Uterus (tissue), 4 donors: ENCODE measurements at places on chromosomes 16 and 17. TPM values are rescaled to one million over a fixed set of nuclear protein-coding genes. Genes with fewer than 3 reads are reported as not detected.
A peak's percentile ranks its signal among the peaks of the same experiment; 100 is the strongest.

SLC5A11 gene
- total RNA-seq = not detected

IGF2BP1 gene
- total RNA-seq = 1.8 TPM

PDILT gene
- total RNA-seq = not detected

IQCK gene
- total RNA-seq = 24.1 TPM

SLC52A1 gene
- not detected for total RNA-seq

CARD14 gene
- total RNA-seq = 0.43 TPM

SLC38A8 gene
- not detected for total RNA-seq

CASKIN2 gene
- total RNA-seq = 7.4 TPM

NLRC3 gene
- 0.85 TPM for total RNA-seq

CCL1 gene
- total RNA-seq = not detected

- DNase-seq = no peak
Observed at GRCh38 chr17:41415411-41415810, 9.0 kb downstream of the KRT37 start.

DNA sequence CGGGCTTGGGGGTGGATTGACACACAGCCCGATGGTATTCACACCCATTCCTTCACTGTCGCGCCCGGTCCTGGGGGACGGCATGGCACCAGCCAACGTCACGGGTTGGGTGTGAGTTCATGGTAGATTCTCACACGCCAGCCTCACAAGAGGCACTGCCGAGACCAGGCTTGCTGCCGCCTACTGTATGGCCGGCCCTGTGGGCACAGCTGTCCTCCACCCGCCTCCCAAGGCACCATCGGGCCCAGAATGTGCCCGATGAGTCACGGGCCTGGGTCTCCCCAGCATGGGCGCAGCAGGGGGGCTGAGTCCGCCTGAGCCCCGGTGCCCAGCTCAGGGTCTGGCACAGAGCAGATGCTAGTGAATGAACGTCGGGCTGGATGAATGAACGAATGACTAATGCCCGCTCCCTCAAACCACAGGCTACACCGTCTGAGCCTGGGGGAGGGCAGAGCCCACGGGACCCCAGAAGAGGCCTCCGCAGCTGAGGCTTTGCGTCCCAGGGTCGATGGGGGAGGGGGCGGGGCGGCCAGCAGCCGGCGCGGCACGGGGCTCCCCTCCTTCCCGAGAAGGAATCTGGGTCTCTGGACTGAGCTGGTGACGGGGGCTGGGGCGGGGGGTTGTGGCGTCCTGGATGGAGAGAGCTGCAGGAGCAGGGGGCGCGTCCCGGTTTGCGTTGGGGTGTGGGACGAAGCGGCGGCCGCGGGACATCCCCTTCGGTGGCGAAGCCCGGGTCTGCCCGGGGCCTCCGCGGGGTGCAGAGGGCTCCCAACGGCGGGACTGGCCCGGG, 829 bp downstream of the PITPNM3 start:
- no peak for DNase-seq

- DNase-seq = no peak
Observed at GRCh38 chr16:23962001-23962400, 126.2 kb downstream of the PRKCB start.

DNA sequence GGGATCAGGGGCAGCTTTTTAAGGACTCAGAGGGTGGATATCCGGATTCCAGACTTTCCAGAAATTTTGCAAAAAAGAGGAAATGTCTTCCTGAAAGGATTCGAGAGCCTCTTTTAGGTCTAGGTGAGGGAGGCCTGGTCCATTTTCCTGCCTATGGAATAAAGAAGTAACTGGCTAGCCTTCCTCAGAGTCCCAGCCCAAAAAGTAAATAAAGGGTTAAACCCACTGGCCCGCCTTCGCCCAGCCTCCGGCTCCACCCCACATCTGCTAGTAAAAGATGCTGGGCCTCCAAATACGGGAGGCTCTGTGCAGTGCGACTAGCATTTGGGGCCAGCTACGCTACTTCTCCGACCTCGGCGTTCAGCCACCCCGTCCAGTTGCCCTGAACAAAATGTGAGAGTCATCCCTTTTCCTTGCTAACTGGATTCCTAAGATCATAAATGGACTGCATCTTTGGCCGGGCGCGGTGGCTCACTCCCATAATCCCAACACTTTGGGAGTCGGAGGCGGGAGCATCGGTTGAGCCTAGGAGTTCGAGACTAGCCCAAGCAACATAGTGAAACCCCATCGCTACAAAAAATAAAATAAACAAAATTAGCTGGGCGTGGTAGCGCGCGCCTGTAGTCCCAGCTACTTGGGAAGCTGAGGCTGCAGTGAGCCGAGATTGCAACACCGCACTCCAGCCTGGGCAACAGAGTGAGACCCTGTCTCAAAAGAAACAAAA, 824 bp upstream of the MPP2 start:
- peak; percentile 80 for DNase-seq

DNA sequence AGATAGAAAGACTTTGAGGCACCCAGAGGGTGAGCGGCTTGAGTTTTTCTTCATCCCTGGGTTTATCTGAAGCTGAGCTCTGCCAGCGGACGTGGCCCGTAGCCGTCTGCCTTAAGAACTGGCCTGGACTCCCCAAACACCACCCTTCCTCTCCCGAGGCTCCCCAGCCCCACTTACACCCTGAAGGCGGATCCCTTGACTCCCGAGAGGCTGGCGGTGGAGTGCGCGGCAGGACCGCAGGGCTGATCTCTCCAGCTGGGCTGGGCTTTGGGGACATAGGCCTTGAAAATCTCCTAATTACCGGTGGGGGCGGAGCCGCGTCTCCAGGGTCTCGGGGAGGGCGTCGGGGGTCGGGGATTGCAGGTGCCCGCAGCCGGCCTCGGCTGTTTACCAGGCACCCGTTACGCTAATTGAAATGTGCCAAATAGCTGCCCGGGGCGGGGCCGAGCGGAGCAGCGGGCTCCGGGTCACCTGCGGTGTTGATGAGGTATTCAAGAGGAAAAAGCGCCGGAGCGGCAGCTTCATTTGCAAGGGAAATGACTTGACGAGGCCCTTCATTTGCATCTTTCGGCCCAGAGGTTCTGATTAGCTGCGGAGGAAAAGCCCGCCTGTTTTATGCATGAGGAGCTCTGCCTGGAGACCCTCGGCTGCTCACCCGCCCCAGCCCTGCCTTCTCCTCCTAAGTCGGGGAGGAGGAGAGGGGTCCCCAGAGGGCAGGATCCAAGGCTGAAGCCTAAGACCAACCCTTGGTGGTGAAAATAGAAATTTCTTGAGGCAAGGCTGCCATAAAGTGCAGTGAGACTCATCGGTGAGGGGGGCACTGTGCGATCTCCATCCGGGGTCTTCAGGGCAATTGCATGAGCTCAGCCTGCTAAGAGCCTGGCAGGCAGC, 100.7 kb downstream of the MGAT5B start:
- no peak for DNase-seq

DNA sequence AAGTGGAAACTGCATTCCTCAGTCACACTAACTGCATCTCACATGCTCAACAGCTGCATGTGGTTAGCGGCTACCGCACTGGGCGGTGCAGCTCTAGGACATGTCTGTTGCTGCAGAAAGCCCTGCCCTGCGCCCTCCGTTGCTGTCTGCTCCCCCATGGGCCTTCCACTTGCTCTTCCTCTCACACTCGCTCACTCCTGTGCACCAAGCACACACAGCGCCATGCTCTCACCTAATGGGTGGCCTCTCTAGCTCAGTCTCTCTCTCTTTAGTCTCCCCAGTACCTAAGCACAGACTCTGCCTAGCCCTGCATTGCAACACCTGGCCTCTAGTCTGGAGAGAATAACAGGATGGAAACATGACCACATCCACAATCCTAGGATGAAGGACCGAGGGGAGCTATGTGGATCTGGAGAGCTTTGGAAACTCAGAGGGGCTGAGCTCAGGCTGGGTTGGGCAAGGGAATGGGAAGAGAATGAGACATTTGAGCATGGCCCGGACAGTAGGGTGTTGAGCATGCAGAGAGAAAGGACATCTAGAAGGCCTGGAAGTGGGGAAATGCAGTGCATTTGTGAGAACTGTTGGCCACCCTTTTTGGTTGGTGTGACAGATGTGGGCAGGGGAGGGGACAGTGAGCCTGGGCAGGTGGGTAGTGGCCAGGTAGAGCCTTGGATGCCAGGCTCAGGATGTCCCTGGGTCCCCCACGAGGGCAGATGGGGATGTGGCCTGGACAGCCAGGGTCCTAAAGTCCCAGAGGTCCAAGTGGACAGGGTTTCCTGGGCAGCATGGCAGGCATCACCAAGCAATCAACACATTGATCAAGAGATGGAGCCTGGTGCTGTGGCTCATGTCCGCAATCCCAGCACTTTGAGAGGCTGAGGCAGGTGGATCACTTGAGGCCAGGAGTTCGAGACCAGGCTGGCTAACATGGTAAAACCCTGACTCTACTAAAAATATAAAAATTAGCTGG, 16.1 kb downstream of the SGCA start:
- no peak for DNase-seq

GRCh38 chr17:1002771-1003555, 6.0 kb downstream of the TIMM22 start:
- DNase-seq = no peak

DNA sequence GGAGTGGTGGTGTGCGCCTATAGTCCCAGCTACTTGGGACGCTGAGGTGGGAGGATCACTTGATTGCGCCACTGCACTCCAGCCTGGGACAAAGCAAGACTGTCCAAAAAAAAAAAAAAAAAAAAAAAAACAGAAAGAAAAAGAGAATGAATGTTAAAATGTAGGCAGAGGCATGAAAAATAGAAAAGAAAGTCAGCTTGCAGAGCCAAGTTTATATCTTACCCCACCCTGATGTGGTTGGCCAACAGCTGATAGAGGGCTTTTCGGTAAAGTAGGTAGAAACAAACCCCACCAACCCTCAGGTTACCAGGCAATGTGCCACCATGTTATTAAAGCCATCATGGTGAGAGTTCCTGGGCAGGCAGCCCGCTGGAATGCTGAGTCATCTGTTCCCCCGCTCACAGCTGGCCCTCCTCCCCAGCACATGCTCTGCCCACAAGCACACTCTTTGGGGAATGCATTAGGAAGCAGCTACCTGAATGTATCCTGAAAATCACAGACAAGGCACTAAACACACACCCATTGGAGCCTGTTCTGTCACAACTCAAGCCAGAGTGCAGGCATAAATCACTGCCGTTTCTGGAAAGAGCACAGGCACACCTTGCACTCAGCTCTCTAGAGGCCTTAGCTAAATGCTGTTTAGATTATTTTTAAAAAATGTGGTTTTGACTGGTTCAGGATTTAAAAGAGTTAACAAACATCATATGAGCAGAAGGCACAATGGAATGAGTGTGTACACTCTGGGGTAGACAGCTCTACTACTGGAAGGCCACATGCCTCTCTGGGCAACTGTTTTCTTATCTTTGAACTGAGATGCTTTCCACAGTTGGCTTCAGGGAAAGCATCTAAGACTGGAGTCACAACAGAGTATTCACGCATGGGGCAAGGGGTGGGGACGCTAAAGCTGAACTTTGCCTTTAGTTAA, 128.5 kb downstream of the PARN start:
- peak; percentile 91 for DNase-seq

GRCh38 chr16:28991687-28992086, 6.8 kb downstream of the LAT start:
- no peak for DNase-seq

DNA sequence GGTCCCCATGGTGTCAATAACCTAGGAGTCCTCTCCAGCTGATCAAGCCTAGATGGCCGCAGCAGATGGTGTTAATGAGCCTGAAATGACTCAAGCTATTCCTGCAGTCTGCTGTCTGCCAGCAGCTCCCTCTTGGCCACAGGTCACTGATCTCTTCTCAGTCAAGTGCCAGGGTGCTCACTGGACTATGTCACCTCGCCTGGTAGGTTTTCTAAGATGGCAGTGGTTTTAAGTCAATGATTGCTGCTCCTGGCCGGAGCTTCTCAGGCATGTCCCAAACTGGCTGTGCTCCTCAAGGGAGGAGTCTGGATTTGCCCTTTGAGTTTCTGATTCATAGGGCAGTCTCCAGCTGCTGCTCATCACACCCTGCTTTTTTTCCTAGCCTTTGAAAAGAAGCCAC, 58.6 kb upstream of the SHISA6 start:
- DNase-seq = no peak

DNA sequence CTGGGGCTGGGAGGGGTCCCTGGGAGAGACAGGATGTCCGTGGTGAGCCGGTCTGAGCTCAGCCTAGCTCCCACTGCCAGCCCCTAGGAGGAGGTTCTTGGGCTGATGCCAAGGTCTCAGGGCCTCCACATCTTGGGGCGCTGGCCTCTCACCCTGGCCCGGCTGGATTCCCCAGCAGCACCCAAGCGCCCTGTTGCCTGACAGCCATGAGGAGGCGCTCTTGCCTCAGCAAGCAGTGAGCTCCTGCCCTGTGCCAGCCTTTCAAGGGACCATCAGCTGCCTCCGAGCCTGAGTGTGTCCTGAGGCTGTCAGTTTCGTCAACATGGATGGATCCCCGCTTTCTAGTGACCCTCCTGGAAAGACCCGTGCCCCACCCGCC, 234.9 kb upstream of the CIBAR2 start:
- no peak for DNase-seq

- peak; percentile 89 for DNase-seq
Observed at GRCh38 chr17:45147581-45148182, 593 bp upstream of the HEXIM1 start.

- no peak for DNase-seq
Observed at GRCh38 chr16:85335584-85336491, 223.6 kb upstream of the CIBAR2 start.

DNA sequence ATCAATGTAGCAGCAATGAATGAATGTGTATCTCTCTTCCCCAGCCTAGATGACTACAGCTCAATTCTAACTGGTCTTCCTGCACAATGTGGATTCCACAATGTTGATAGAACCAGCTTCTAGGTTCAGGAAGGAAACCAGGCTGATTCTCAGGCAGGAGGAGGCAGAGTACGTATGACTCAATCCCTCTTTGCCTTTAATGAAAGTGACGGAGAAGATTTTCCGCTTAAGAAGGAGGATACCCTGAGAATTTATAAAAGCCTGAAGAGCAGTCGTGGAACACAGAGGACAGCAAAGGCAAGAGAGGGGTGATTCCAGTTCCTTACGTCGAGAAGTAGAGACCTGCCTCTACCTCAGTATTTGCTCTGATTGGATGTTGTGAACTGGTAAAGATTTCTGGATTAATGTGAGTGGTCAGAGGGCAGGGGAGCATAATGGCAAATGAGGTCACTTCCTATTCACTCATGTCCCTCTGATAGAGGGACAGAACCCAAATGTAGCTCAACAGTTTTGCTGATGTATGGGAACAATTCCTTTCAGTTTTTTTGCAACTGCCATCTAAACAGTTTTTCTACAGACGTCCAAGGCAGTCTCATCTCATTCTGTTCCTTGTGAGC, 15.0 kb upstream of the SLC16A11 start:
- DNase-seq = no peak

- DNase-seq = no peak
Observed at GRCh38 chr17:76493505-76494167, 7.6 kb downstream of the RHBDF2 start.

- no peak for DNase-seq
Observed at GRCh38 chr17:73571511-73572130, 72.6 kb downstream of the SDK2 start.

GRCh38 chr16:31005350-31006085, 4.9 kb downstream of the STX1B start:
- DNase-seq = no peak

- no peak for DNase-seq
Observed at GRCh38 chr16:84144209-84144858, 643 bp downstream of the HSDL1 start.

- no peak for DNase-seq
Observed at GRCh38 chr17:30599428-30600059, 122.3 kb downstream of the GOSR1 start.
